CD4-positive, alpha-beta memory T cell (primary cell): ENCODE measurements at places on chromosomes 12 and 14.
A peak's percentile ranks its signal among the peaks of the same experiment; 100 is the strongest.

- DNase-seq = no peak
These were observed 8.9 kb upstream of the IRF2BPL start for GRCh38 chr14:77037215-77037937.

- no peak for DNase-seq
These were observed 6.9 kb upstream of the NTS start for GRCh38 chr12:85866986-85867776.

- peak; percentile 81 for DNase-seq
These were observed 17.3 kb upstream of the YY1 start for GRCh38 chr14:100221533-100222223.

- DNase-seq = no peak
These were observed 96.3 kb upstream of the EEA1 start for GRCh38 chr12:93025145-93026103.

DNA sequence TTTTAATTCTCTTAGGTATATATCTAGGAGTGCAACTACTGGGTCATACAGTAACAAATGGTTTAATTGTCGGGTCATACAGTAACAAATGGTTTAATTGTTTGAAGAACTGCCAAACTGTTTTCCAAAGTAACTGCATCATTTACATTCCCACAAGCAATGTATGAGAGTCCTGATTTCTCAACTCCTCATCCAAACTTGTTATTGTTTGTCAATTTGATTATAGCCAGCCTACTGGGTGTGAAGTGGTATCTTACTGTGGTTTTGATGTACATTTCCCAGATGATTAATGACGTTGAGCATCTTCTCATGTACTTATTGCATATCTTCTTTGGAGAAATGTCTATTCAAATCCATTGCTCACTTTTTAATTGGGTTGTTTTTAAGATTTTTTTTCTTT, 67.6 kb upstream of the CFL2 start:
- no peak for DNase-seq

- DNase-seq = no peak
These were observed 111.9 kb upstream of the HMGA2 start for GRCh38 chr12:65712260-65713004.

DNA sequence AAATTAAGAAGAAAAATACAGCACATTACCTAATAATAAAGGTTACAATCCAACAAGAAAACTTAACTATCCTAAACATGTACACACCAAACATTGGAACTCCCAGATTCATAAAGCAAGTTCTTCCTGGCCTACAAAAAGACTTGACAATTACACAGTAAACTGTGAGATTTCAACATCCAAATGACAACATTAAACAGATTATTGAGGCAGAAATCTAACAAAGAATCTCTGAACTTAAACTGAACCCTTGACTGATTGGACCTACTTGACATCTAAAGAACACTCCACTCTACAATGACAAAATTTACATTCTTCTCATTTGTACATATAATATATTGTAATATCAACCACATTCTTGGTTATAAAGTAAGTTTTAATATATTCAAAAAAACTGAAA, 1341.3 kb downstream of the LRFN5 start:
- no peak for DNase-seq

- DNase-seq = no peak
These were observed 12.6 kb downstream of the GPR65 start for GRCh38 chr14:88017535-88017934.

- DNase-seq = no peak
These were observed 394.1 kb downstream of the BCAT1 start for GRCh38 chr12:24554612-24555295.

GRCh38 chr12:108629824-108630476, 3.7 kb downstream of the SELPLG start:
- peak; percentile 65 for DNase-seq

DNA sequence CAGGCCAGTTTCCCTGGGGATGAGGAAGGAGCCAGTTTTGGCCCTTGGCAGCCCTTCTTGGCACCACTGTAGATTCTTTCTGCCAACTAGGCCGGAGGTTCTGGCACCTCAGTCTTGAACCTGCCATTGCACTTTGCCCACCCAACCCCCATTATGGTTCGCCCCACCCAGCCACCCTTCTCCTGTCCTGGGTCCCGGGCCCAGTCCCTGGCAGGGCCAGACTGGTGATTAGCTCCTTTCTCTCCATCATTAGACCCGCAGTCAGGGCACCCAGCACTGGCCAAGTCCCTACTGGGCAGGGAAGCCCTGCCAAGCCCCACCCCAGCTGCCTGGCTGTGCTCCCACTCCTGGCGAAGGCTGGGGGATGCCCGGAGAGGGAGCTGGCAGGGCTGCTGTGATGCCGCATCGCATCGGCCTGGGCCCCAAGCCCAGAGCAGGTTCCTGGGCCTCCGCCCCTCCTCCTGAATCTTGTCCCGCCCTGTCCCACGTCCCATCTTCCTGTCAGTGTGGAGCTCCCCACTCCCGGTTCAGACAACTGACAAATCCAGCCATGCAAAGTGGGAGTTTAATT, 9.8 kb downstream of the FAM222A start:
- no peak for DNase-seq

GRCh38 chr12:57224973-57225679, 4.4 kb upstream of the SHMT2 start:
- DNase-seq = peak; percentile 61

- no peak for DNase-seq
These were observed 19.0 kb downstream of the FAM222A start for GRCh38 chr12:109732321-109733305.

GRCh38 chr12:31205054-31205453, 120.9 kb downstream of the SINHCAF start:
- no peak for DNase-seq

DNA sequence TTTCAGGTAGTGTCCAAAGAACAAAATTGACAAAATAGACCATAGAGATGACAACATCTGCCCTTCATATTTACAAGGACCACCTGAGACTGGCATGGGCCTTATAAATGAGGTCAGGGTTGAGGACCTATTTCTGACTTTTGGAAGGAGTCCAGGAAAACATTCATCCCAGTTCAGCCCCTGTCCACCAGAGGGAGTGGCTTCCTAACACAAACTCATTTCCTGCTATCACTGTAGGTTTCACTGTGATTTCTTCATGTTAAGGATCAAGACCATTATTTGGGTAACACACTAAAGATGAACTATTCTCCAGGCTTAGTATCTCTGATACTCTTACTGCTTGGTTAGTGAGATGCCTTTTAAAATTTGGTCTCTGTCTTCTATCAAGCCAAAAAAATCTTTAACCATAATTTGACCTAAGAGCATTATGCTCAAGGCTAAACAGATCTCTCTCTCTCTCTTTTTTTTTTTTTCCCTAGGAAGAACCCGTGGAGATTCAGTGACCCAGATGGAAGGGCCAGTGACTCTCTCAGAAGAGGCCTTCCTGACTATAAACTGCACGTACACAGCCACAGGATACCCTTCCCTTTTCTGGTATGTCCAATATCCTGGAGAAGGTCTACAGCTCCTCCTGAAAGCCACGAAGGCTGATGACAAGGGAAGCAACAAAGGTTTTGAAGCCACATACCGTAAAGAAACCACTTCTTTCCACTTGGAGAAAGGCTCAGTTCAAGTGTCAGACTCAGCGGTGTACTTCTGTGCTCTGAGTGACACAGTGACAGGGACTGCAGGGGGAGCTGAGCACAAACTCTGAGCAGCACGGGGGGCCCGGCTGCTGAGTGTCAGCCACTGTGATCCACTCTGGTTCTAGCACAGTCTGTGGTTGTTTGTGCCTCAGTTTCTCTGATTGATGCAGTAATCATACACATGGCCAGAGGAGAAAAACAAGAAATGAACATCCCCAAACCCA, 267.6 kb upstream of the OR4E1 start:
- peak; percentile 44 for DNase-seq

- no peak for DNase-seq
These were observed 336.8 kb downstream of the NAV3 start for GRCh38 chr12:78167510-78167909.
